ENCODE measurements at places on chromosomes 12 and 14.

- DNase-seq: no peak
These were observed 24.8 kb downstream of the FOS start for GRCh38 chr14:75303381-75303789.

DNA sequence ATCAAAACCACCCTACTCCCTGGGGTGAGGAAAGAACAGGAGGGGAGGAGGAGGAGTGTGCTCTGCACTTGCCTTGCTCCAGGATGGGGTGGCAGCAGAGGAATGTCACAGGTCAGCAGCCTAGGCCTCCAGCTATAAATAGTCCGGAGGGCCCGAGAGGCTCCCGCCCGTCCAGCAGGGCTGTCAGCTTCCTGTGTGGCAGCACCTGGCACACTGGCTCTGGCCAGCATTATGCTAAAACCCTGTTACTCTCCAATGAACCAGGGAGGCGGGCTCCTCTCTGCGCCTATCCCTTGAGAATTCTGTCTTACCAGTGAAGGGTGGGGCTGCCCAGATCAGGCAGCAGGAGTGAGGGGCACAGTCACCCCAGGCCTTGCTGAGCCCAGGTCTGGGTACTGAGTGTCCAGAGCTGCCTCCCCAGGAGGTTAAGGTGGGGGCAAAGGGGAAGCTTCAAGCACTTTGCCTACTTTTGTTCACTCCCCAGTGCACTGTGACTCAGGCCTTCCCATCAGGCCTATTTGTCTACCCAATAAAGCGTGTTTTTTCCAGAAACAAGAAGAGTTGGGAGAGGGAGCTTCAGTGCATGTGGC, 1.2 kb upstream of the COX14 start:
- DNase-seq: no peak

DNA sequence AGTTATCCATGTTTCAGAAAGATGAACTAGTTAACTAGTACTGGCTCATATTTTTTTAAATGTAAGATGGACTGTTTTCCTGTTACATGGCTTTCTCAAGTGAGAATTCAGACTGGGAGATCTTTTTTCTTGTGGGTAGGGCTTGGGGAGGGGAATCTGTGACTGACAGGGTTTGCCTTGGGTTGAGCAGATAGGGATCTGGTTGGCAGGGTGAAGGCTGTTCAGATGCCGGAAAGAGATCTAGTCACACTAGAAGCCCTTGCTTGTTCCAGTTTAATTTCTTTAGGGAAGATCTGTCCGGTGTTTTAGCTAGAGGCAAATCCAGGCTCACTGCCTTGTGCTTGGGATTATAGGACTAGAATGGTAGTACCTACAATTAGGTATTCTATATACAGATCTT, 63.2 kb downstream of the FBXO33 start:
- no peak for DNase-seq

DNA sequence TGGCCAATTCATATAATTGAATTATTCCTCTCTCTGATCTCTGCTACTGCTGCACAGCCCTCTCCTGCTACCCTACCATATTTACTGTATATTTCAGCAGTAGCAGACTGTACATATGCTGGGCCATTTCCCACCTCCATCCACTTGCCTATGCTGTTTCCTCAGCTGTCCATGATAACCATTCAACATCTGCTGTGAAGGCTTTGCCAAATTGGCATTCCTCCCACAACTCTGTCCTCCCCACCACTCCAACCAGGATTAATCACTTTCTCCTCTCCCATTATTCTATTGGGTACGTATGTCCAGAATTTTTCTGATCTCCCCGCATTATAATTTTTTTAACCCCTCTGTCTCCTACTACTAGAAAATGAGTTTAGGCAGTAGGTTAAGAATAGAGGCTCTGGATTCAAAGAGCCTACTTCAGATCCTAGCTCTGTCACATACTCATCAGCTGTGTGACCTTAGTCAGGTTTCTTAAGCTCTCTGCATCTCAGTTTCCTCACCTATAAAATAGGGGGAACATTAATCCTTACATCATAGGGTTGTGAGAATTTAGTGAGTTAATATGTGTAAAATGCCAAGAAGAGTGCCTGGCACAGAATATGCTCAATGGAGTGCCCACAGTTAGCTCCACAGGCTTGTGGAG, 123.3 kb downstream of the KICS2 start:
- DNase-seq: no peak

DNA sequence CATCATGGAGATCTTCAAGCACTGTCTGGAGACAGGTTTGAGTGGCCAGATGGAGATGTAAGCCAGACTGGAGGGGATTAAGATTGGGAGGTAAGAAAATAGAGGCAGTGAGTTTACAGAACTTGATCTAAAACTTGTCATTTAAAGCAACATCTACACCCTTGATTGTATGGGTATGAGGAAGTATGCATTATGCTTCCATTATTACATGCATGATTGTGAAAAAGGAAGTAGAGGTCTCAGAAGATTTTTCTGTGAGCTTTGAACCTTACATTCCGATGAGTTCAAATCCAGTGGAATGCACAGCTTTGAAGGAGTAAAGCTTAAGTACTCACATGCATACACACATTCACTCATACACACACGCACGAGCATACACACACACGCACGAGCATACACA, 550.8 kb downstream of the MED13L start:
- DNase-seq: no peak

GRCh38 chr12:124869059-124869665, 5.5 kb upstream of the SCARB1 start:
- DNase-seq: no peak

GRCh38 chr14:22002860-22003284, 329.3 kb upstream of the OR4E1 start:
- DNase-seq: peak; percentile 55

DNA sequence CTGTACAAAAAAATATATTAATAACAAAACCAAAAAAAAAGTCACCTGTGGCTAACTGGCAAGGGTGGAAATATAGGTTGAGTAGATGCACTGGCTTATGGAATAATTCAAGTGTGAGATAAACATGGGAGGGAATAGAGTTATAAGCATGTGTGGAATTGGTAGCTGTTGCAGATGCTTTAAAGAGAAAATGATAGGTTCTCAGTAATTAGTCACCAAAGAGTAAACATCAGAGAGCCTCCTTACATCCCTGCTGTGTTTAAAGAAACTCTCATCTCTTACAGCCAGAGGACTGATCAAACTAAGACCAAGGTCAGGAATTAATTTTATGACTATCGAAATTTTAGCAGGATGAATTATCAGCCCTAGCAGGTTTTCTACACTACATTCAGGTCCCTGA, 70.5 kb downstream of the EGLN3 start:
- no peak for DNase-seq

DNA sequence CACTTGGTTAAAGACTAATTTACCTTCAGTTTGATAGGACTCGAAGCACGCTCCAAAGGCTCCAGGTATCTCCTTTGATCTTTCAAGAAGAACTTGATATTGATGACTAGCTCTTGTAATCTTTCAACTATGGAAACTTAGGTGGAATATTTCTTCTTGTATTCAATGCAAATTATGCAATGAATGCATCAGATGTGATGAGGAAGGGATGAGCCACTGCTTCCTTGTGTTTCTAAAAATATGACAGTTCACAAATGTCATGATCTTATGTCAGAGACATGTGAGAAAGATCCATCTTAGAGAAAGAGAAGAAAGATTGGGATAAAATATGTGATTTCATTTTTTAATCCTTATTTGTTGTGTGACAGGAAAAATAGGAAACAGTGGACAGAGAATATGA, 9.9 kb downstream of the RNASE9 start:
- no peak for DNase-seq

- no peak for DNase-seq
These were observed 270.7 kb upstream of the PDE3A start for GRCh38 chr12:20097626-20098025.

- no peak for DNase-seq
These were observed 21.6 kb downstream of the BTG1 start for GRCh38 chr12:92123780-92124688.

DNA sequence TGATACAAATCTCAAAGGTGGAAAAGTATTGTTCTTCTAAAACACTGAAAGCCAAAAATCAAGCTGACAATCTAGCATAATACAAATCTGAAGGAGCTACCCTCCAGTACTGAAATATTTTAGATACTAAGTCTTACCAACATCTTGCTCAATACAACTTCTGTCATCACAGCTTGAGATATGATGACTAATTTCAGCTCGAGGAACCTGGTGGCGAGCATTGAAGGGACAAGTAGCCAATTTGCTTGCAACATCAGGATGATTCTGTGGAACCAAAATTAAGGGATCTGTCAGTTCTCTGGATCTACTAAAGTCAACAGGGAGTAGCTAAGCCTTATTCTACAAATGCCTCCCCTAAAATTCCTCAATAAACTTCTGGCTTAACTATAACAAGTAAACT, 10.4 kb downstream of the GTSF1 start:
- no peak for DNase-seq

- no peak for DNase-seq
These were observed 87.6 kb upstream of the NOVA1 start for GRCh38 chr14:26685401-26685800.

DNA sequence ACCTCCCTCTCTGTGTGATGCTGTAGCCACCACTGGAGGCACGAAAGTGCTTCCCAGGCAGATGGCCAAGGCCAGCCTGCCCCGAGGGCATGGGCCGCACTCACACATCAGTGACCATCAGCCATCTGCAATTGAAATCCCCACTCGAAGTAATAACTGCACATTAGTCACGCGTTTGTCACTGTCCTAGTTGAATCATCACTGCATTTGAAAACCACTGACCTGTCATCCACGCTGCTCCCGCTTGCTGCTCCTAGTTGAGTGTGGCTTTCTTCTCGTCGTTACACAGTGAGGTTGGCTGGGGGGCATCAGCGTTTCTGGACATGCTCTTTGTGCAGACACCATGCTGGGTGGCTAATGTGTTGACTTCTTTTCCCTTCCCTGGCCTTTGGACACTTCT, 176.1 kb downstream of the ADGRD1 start:
- DNase-seq: no peak

DNA sequence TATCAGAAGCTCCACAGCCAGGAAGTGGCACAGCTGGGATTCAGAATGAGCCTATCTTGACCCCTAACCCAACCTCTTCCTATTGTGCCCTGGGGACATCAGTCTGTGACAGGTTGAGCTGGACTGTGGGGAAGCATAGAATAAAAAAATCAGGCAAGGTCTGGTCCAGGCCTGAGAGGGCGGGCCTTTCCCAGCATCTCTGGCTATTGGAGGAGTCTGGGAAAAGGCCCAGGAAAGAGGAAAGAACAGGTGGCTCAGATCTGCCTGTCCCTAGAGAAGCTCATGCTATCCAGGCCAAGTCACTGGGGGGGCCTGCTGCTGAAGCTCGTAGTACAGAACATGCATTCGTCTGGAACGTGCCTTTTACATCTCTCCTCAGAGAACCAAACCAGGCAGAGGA, 100.5 kb downstream of the PPM1H start:
- no peak for DNase-seq

GRCh38 chr12:53500142-53500775, 824 bp upstream of the TARBP2 start:
- no peak for DNase-seq

GRCh38 chr14:68651075-68651474, 141.8 kb downstream of the ZFP36L1 start:
- no peak for DNase-seq

- DNase-seq: no peak
These were observed 5.7 kb upstream of the FAIM2 start for GRCh38 chr12:49909356-49909755.

GRCh38 chr12:24550609-24551008, 398.3 kb downstream of the BCAT1 start:
- DNase-seq: no peak

DNA sequence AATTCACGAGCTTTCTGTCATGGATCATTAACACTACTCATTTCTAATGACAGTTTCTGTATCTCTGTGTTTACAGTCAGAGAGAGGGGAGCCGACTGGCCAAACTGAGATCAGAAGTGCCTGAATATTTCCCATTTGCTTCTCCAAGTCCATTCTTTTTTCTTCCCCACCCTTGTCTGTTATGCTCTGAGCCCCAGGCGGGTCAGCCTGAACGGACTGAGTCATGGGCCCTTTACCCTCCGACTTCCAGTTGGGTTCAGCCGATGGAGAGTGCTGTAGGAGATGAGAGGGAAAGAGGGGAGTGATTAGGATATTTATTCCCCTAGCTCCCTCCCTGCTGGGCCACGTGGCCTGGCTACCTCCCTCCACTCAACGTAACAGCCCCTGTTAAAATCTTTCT, 104.7 kb downstream of the PAH start:
- no peak for DNase-seq

DNA sequence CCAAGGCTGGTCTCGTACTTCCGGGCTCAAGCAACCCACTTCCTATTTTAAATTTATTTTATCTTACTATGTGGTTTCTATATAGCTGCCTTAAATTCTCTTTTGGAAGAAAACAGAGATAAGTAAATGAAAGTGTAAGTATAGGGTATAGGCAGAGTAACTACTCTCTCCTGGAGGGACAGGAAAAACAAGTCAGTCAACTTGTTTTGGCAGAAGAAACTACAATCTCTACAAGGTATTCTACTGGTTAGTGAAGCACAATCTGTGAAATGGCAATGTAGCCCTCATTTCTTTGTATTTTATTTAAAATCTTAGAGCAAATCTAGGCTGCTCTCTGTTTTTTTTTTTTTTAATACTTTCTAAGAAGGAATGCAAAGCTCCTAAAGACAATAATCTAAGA, 55.4 kb downstream of the UBR7 start:
- no peak for DNase-seq

- no peak for DNase-seq
These were observed 4.6 kb downstream of the KIF5A start for GRCh38 chr12:57554453-57554852.

DNA sequence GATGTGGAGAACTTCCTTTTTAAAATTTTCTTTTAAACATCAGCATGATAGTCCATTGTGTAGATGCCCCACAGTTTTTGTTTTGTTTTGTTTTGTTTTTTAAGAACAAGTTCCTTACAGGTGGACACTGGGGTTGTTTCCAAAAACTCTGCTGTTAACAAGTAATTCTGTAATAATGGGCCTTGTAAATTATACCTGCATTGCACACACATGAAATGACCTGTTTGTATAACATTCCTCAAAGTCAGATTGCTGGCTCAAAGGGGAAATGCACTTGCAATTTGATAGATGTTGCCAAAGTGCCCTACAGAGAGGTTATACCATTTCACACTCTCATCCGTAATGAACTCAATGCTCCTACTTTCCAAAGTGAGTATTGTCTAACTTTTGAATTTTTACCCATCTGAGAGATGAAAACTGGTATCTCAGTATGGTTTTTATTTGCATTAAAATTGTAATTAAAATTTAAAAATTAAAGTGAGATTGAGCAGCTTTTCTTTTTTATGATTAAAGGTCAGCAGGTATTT, 89.2 kb downstream of the SPPL3 start:
- DNase-seq: no peak

DNA sequence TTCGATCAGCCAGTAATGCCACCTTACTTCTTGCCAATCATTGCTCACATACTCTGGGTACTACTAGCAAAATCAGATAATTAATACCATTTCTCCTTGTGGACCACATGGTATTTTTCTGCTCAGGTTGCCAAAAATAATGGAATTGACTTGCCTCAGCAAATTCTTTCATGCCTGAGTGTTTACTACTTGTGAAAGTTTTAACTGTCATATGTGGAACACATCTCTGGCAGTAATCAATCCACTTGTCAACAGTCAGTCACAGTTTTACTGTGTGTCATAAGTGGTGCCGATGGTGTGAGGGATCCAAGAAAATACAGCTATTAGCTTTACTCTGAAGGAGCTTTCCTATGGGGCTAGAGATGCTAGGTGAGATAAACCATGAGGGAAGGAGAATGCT, 55.3 kb upstream of the ATF1 start:
- no peak for DNase-seq

- DNase-seq: no peak
These were observed 42.1 kb downstream of the FLRT2 start for GRCh38 chr14:85572011-85572410.
